ENCODE measurements at places on chromosomes 1 and 21.

DNA sequence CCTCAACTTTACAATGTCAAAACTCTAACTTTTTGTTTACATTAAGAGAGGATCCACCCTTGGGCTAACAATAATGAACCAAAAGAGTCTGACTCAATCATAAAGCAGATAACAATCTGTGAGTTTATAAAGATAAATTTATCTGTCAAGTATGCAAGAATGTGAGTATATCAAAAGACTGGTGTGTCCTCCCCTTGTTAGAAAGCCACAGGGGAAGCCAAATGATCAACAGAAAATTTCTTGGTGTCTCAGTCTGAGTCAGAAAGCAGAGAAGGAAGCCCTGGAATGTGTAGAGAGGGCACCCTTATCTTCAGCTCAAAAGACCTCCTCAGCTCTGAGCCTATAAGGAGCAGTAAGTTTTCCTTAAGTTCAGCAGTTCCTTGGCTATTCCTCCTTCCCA is 13.9 kb upstream of the PDIK1L start:
- no peak for DNase-seq

DNA sequence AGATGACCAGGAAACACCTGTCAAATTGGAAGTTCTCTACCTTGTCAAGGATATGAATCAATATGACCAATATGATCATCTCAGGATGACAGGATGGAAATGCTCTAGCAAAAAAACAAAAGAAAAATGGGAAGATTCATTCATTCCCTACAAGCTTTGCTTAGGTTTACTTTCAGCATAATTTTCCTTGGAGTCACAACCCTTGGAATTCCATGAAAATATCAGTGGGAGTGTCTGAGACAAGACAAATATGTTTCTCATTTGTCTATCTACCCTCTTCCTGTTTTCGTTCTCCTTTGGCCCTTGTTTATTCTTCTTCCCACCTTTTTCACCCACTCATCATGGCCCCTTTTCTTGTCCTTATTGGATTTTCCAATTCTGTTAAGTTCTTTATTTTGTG is 50.6 kb downstream of the COLGALT2 start:
- DNase-seq = no peak

- DNase-seq = no peak
These were observed 455.2 kb upstream of the RUNX1 start for GRCh38 chr21:35504277-35504676.

DNA sequence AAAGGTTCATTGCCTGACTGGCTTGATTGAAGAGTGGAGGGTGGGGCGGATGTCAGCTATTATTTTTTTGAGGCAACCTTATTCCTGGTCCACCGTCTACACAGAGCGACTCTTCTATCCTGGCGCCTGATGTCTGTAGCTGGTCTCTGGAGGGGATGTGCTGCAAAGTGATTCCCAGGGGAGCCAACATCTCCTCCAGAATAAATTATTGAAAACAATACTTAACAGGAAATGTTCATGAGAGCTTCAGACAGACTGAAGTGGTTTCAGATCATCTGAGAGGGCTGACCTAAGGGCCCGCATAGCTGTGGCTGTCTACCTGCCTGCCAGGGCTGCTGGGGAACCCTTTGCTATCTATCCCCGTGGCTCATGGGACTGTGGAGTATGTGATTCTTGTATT is 66.7 kb downstream of the TEX35 start:
- no peak for DNase-seq

DNA sequence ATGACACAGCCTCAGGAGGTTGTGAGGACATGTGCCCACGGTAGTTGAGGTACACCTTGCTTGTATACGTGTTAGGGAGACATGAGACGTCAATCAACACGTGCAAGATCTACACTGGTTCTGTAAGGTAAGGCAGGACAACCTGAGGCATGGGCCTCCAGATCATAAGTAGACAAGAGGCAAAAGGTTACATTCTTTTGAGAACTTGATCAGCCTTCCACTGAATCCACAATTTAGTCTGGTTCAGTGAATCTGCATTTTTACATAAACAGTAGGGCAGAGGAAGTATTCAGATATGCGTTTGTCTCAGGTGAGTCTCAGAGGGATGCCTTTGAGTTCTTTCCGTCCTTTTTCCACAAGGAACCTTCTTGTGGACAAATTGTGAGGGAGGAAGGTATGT is 348.9 kb downstream of the ASTN1 start:
- no peak for DNase-seq

DNA sequence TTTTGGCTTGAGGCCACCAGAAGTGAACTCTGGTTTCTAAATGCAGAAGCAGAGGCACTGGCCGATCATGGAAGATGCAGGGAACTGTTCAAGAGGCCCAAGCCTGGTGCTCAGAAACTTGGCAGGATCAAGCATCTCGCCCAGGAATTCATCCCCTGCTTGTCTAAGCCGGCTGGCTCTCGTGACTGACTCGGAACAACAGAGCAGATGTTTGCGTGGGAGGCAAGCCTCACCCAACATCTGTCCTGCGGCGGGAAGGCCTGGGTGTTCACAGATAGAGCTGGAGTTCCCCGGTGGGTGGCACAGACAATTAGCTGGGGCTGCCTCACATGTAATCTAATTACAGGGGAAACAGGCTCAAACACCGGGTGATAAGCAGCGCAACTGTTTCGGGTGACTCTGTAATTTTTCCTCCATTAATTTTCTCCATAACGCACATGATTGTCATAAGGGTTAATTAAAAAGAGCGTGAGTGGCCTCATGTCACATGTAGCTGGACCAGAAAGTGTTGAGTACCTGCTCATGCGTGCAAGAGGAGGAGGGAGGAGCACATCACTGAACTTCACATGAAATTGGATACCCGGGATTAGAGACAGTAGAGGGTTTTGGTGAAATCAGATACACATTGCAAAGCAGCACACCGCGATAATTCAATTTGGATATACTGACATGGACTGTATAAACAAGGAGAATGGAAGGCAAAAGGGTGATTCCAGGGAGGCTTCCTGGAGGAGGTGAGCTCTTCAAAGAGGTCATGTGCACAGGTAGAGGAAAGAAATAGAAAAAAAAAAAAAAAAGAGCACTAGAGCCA is 180.0 kb downstream of the ETS2 start:
- DNase-seq = peak; percentile 95

GRCh38 chr1:28927266-28927647 is 12.9 kb downstream of the EPB41 start:
- DNase-seq = no peak

GRCh38 chr1:106798991-106799390 is 257.5 kb upstream of the PRMT6 start:
- no peak for DNase-seq

- no peak for DNase-seq
These were observed 7.7 kb downstream of the S100PBP start for GRCh38 chr1:32825181-32825580.

DNA sequence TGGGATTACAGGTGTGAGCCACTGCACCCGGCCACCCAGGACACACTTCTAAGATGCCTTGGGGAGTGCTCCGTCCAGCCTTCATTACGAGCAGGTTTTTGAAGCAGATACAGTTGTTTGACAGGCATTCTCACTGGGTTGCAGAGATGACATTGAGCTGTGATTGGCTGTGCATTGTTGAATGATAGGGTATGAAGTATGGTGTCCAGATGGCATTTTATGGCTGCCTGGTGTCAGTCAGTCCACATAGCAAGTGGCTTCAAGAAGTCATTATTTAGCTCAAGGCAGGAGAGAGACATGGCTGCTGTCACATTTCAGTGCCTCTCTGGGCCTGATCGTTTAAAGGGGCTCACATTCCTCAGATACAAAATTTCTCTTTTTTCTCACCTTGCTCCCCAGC is 14.8 kb upstream of the PADI2 start:
- DNase-seq = no peak

DNA sequence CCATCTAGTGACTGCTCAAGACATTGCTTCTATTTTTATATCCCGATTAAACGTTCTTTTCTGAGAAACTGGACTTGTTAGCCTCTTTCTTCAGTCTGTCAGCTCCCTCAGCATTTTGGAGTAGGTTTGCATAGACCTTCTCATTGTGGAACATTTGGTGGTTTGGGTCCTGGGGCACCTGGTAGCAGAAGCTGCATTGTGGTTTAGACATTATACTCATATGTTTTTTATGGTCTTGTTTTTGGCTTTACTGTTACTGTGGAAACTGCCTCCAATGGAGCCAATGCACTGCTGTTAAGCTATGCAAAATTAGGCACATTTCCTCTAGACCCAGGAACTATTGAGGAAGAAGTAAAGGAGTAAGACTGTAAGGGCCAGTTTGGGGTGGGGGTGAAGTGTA is 36.7 kb upstream of the LRRC8B start:
- DNase-seq = no peak

GRCh38 chr1:217369996-217370551 is 260.8 kb downstream of the GPATCH2 start:
- no peak for DNase-seq

DNA sequence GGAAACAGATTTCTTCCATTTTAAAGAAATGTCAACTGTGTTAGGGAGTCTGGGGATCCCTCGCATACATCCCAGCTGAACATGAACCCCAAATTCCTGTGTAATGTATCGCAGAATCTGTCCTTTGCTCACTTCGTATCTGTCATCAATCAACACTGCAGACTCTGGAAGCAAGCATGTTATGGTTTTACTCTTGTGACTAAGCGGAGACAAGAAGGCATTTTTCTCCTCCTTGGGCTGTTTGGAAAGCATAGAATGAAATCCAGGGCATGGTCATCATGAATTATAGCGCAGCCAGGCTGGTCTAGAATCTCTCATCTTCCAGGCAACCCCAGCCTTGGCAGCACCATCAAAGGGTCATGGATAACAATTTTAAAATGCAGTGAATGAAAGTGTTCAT is 290.2 kb downstream of the KIF26B start:
- DNase-seq = no peak

DNA sequence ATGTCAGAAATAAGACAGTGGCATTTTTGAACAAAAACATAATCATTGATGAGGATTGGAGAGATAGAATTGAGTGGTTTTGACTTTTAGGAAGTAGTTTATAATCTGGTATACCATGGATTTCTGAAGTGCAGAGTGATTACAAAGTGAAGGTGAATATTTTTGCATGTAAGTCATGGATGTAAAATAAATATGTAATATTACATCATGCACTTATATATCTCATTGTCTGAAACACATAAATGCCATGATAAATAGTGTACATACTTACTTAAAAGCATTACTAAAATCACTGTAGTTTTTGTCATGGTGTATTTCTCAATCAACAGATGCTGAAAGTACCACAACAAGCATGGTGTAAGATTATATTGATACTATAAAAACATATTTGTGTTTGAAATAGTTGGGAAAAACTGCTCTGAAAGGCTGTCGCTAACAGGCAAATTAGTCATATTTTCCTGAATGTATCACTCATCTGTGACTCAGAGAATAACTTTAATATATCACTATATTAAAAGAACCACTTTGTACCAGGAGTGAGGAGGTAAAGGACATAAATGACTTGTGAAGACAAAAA is 24.8 kb upstream of the RGS18 start:
- DNase-seq = no peak

DNA sequence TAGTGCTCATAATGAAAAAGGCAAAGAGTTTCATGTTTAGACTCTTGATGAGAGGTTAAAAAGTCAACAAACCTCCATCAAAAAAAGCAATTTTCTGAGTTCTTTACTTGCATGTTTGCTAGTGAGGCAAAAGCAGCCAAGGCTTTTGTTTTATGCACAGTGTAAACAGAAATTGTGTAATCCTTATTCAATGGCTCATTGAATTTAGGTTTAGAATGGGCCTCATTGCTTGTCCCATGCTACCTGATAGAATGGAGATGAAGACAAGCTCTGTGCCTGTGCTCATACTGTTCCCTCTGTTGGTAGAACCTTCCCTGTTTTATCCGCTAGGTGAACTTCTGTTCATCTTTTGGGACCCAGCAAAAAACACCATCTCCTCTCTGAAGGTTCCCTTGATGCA is 10.0 kb upstream of the LRRC8D start:
- no peak for DNase-seq

GRCh38 chr21:14825514-14825974 is 239.3 kb downstream of the NRIP1 start:
- DNase-seq = no peak

DNA sequence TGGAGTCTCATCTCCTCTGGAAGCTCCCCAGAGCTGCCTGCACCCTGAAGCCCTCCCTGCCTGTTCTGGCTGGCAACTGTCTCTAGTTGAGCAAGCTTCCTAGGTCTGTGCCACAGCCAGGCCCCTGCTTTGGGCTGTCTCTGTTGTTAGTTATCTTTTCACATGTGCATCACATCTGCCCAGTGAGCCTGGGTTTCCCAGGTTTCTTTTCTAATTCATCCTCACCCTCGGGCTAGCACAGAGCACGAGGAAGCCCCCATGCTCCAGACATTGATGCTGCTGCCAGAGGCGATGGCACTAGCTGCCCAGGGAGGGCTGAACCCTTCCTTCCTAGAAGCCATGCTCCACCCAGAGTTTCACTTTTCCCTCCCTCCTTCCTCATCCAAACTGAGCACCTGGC is 27.2 kb downstream of the RASSF5 start:
- peak; percentile 28 for DNase-seq

- no peak for DNase-seq
These were observed 5.5 kb upstream of the DDR2 start for GRCh38 chr1:162626761-162627160.

- peak; percentile 40 for DNase-seq
These were observed 30.6 kb downstream of the POFUT2 start for GRCh38 chr21:45256912-45257672.

DNA sequence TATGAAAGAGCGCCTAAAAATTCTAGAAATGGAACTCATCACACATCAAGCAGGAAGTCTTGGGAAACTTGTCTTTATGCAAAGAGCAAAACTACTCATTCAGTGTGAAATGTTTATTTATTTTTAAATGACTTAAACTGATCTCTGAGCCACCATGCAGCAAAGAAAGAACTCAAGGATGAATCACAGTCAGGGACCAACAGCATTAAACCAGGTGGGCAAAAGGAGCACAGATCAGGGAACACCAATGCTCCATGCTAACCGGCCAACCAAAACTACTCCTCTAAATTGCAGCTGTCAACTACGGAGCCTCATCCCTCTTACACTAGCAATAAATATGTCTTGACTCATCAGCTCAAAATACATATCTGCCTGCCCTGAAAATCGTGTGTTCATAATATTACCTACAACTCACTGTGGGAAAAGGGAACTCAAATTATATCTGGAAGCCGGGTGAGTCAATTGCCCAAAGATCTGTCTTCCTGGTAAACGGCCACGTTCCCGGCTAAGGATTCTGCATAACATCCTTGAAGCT is 129.2 kb downstream of the PTPN14 start:
- DNase-seq = no peak

GRCh38 chr1:235892202-235892601 is 25.5 kb upstream of the LYST start:
- no peak for DNase-seq

- DNase-seq = no peak
These were observed 43.8 kb downstream of the DDR2 start for GRCh38 chr1:162676087-162676486.

Measured in BE2C (cell line).